ENCODE measurements at places on chromosomes 13 and 19.

GRCh38 chr19:5059213-5059574 is 90.3 kb downstream of the KDM4B start:
- DNase-seq, result no peak

- no peak for DNase-seq
Observed at GRCh38 chr13:112880221-112880641, 88.8 kb upstream of the MCF2L start.

- DNase-seq, result no peak
Observed at GRCh38 chr13:42381165-42381425, 109.1 kb downstream of the AKAP11 start.

GRCh38 chr19:1001538-1002166 is 1.4 kb downstream of the GRIN3B start:
- DNase-seq, result no peak

DNA sequence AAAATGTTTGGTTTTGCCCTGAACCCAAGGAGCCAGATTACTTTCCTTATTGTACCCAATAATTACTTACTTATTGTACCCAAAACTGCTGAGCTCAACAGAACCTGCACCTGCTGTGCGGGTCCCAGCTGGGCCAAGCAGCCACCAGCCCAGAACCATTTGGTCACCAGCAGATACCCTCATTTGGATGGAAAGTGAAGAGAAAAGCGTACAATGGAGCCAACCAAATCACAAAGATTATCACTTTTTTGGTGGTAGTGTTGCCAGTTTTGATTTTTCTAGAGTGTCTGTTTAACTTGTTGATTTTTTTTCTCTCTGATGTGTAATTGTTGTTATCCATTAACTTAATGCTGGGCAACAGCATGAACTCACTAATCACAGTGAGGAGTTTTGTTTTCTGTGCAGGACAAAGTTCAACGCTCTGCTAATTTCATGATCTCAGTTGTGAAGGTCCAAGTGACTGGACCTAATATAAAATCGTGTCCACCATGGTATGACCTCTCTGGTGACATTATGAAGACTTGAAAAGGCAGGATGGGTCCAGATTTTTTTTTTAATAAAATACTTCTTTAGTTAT is 23.8 kb downstream of the SPATA13 start:
- DNase-seq, result no peak

DNA sequence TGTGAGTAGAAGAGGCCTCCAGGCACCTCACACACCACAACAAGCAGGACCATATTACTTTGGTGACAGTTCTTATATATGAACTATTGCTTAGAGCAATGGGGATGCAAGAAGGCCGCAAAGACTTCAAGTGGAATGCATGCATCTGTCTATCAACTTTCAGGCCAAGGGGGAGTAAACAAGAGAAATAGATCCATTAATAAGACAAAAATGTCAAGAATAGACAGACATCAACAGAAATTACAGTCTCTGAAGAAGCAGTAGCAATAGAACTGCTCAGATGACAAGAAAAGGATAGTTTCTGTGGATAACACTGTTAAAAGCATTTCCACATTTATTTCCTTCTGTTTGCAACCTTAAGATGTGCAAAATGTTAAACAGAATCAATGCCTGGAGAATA is 1057.7 kb downstream of the UQCRFS1 start:
- no peak for DNase-seq

GRCh38 chr13:25816239-25816638 is 235.6 kb downstream of the SHISA2 start:
- DNase-seq, result no peak

DNA sequence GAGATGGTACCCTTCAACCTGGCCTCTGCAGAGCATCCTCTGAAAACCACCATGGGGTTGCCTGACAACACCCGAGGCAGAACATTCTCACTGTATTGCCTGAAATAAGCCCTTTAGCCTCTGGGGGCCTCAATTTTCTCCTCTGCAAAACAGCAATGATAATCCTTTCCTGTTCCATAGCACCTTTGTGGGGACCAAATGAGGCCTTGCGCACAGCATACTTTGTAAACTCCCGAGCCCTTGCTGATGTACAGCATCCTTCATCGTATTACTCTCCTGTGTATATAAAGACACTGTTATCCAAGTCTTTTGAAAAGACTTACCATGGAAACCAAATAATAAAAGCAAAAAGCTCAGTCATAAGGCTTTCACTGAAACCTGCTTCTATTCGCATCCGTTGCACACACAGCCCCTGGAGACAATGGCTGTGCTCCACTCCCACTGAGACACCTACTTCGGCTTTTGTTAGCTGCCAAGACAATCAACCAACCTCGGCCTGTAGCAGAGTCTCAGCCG is 276.0 kb downstream of the FOXO1 start:
- DNase-seq, result no peak

DNA sequence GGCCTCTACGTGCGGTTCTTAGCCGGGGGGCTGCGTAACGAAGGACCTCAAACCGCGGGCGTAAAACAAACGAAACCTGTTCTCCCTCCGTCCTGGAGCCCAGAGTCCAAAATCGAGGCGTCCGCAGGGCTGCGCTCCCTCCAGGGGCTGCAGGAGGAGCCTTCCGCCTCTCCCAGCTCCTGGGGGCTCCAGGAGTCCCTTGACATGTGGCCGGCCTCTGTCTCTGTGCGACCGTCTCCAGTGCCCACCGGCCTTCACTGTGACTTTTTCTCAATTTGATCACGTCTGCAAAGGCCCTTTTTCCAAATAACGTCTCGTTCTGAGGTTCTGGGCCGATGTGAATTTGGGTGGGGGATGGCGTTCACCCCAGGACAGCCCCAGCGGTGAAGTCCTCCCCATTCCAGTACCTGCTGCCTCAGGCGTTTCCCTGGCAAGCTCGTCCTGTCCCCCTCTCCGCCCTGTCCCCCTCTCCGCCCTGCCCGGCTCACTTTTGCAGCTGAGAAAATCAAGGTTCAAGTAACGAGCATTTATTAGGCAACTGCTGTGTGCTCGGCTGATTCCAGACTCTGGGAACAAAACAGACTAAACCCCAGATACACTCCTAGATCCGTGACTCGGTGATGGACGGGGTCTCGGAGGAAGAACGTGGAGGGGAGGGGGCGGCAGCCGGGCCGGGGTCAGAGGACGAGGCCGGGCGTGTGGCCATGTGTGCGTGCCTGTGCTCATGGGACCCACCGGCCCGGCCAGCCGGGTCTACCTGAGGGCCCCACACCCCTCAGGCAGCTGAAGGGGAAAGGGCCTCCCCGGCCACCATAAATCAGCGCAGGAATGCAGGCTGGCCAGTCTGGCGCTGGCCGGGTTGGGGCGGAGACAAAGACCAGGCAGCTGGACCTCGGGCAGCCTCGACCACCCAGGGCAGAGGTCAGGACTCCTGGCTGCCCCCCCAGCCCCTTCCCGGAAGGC is 28.1 kb upstream of the WDR18 start:
- no peak for DNase-seq

DNA sequence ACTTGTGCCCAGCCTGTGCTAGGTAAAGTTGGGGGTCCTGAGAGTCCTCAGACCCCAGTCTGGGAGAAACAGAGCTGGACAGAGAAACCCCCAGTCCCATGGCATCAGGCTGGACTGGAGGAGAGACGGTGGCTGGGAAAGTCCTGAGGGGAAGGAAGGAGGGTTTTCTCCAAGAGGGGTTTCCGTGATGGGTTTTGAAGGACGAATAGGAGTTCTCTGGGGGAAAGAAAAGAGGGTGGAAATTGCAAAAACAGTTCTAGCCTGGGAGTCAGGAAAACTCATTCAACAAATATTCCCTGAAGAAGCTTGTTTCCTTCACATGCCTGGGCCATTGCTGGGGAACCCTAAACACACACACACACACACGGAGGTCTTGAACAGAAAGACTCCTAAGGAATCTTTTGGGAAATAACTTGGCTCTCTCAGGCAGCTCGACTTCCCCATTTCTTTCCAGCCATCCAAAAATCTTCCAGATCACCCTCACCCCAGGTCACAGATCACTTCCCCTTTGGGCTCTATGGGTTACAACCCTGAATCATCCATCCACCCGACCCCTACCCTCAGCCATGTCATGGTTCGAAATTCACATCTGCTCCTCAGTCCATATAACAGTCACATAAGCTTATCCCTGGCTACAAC is 47.5 kb downstream of the COLGALT1 start:
- no peak for DNase-seq

All from DMS 273 treated with DMSO at 0.1 percent for 48 hours (cell line).